ENCODE measurements at places on chromosomes 16 and 17.
A peak's percentile ranks its signal among the peaks of the same experiment; 100 is the strongest.

DNA sequence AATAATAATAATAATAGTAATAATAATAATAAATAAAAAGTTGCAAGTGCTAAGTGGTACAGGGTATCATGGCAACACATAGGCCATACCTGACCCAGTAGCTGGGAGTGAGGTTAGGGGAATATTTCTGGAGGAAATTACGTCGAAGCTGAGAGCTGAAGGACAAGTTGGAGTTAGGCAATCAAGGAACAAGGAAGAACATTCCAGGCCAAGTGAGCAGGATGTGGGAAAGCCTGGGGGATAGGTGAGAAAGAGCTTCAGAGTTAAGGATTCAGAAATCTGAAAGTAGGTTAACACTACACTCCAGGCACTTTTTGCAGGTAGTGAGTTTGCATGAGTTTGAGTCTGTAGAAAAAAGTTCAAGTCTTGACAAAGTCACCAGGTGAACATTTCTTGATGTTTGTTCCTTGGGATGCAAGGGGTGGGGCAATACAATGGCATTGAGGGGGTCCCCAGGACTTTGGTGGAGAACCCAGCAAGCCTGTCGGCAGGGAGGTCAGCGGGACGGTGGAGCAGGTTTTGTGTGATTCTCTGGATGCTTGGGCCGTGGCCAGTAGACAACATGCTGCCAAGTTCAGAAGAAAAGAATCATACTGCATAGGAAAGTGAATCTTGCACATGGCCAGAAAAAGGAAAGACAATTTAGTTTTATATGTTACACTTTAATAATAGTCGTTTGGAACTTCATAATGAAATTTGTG, 27.7 kb upstream of the MPHOSPH6 start:
- DNase-seq: no peak

DNA sequence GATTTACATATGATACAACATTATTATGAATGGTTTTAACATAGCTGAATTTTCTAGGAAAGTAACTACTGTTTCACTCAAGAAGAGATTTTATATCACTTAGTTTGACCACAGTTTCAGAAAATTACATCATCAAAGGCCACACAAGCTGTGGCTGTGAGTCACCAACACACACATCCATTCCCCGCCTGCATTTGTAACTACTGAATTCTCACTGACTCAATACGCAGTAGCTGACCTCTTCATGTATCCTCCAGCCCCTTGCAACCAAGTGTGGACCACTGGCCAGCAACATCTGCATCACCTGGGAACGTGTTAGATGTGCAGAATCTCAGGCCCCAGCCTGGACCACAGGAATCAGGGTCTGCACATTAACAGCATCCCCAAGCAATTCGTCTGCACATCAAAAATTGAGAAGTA, 197.6 kb downstream of the XYLT1 start:
- no peak for DNase-seq

- DNase-seq: no peak
Measured at GRCh38 chr16:68263559-68264127, 683 bp upstream of the SLC7A6 start.

DNA sequence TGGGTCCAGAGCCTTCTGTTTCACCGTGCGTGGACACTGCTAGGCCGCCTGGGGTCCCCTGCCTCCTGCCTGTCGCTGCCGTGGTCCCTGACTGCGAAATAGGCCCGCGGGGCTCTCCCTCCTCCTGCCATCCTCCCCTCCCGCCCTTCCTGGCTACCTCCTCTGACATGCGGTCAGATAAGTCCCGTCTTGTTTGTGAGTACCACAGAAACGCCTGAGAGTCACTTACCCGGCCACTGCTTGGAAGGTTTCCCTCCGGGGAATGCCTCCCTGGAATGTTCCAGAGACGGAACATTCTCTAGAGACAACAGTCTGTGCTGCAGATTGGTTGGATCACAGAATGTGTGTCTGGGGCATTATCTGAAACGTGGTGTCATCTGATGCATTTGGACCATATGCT, 22.7 kb downstream of the CIBAR2 start:
- no peak for DNase-seq

DNA sequence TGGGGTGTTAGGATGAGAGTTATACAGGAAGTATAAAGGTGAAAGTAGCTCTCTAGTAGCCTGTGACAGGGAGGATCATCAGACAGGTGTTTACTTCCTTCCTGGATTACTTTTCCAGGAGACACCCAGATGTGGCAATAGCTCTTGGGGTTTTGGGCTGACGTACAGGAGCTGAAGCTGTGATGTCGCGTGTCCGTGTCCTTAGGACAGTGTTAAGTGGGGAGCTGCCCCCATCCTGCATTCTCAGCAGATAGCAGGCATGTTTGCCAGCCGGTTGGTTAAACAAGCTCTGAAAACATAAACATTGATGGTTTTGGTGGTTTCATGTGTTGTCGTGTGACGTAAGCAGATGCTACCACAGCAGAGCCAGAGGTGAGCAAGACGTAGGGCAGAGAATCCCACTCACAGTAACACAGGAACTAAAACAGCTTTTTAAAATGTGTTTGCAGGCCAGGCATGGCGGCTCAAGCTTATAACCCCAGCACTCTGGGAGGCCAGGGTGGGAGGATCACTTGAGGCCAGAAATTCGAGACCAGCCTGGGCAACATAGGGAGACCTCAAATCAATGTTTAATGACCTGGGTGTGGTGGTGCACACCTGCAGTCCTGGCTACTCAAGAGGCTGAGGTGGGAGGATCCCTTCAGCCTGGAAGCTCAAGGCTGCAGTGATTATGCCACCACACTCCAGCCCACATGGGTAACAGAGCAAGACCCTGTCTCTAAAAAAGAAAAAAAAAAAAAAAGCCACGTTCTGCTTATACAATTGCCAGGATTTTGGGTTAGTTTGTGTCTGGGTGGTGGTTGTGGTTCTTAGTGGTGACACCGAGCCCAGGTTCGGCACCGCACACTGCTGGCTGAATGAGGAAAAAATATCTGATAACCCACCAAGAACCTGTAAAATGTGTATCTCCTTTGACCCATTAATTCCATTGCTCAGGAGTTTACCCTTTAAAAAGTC, 18.2 kb upstream of the IL17C start:
- no peak for DNase-seq

GRCh38 chr16:31460582-31461002, 1.3 kb downstream of the ARMC5 start:
- DNase-seq: peak; percentile 2

DNA sequence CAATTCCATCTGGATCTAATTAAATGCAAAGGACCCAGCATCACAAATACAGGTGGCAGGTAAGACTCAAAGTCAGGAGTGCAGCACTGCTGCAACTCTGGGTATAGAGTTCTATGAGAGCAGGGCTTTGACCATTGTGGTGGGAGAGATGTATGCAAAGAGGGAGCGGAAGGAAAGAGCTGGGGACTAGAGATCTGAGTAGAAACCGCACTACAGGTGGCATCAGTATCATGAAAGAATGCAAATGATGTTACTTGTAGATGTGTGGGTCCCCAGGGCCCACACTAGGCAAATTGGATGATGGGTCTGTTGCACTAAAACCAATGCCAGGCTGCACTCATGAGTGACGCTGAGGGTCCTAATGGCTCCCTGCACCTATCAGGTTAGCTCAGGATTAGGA, 287.1 kb upstream of the ASIC2 start:
- DNase-seq: no peak

DNA sequence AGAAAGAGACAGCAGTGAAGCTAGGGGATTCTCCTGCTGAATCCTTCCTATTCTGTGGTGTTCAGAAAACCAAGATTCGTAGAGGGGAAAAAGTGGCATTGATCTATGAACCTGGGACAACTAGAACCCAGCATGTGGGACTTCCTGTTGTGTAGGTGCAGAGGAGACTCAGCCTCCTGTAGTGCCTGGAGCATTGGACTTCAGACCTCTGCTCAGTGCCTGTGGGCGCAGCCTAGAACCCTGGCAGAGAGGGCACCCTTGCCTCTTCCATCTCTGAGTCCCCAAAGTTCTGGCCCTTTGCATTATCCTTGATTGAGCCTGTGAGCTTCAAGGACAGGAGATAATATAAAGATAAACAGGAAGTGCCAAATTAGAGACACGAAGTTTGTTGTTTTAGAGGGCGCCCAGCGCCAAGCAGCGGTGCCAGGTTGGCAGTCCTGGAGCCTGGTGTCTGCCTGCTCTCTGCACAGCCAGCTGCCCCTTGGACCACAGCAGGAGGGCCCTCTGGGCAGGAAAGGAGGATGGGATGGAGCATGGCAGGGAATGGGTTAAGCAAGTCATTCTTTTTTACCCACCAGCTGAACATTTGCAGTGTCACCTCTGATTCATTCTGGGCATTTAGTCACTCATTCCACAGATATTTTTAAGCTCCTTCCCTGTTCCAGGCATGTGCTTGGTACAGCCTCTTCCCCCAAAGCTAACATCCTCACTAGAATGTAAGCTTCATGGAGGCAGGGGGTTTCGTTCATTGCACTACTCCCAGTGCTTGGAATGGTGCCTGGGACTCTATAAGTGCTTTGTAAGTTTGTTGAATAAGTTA, 11.9 kb upstream of the SP6 start:
- no peak for DNase-seq

DNA sequence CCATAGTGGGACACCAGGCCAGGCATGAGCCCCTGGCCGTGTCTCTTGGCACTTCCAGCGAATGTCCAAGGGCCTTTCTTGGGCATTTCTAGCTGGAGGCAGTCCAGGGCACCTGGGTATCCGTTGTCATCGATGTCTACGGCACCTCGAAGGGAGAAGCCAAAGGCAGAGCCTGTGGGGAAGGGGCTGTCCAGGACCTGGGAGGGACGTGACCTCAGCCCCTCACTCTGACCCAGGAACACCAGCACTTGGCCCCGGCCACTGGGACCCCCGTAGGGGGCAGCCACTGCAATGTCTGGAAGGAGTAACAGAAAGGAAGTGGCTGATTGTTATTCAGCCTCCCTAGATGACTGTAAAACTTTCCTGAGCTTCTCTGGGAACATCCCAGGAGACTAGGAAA, 8.7 kb downstream of the ITGA2B start:
- DNase-seq: no peak

DNA sequence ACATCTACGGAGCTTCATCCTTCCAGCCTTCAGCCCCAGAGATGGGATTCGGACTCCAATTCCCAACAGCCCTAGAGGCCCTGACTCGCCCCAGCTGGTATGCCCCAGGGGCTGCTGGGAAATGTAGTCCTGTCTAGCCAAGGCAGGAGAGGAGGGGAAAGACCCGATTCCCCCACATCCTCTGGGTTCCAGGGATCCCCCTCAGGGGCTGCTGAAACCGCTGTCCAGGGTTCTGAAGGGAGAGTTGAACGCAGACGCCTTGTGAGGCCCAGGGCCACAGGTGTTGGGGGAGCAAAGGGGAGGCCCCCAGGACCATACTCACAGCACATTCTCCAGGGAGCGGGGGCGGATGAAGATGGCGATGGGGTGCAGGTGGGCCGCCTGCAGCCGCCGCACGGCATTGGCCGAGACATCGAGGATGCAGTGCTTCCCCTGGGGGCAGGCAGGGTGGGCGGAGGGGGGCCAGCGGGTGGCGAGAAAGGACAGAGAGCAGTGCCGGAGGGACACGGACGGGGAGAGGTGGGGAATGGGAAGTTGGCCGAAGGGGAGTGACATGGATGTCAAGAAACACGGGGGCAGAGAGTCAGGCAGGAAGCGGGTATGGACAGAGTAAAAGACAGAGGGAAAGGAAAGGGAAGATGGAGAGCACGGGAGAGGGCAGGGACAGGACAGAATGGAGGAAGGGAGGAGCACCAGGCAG, 12.6 kb upstream of the ASGR1 start:
- peak; percentile 74 for DNase-seq

DNA sequence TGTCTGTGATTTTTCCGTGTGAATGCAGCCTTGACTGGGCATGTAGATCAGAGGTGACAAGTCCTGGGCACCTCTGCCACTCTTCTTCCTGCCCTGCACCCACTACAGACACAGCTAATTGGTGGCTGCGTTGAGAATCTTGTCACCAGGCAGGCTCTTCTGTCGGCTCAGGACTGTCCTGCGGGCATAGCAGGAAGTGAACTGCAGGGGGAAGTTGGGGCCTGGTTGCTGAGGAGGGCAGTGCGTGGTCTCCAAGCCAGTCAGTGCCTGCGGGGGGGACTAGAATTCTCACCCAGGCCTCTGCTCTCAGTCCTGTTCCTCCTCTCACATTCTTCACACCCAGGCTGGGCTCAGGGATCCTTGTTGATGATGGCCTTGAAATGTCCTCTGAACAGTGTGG, 50.5 kb downstream of the JPH3 start:
- DNase-seq: no peak

GRCh38 chr17:62093188-62094155, 28.4 kb upstream of the MED13 start:
- DNase-seq: no peak

- no peak for DNase-seq
Measured at GRCh38 chr17:68909066-68909465, 46.1 kb downstream of the ABCA8 start.

DNA sequence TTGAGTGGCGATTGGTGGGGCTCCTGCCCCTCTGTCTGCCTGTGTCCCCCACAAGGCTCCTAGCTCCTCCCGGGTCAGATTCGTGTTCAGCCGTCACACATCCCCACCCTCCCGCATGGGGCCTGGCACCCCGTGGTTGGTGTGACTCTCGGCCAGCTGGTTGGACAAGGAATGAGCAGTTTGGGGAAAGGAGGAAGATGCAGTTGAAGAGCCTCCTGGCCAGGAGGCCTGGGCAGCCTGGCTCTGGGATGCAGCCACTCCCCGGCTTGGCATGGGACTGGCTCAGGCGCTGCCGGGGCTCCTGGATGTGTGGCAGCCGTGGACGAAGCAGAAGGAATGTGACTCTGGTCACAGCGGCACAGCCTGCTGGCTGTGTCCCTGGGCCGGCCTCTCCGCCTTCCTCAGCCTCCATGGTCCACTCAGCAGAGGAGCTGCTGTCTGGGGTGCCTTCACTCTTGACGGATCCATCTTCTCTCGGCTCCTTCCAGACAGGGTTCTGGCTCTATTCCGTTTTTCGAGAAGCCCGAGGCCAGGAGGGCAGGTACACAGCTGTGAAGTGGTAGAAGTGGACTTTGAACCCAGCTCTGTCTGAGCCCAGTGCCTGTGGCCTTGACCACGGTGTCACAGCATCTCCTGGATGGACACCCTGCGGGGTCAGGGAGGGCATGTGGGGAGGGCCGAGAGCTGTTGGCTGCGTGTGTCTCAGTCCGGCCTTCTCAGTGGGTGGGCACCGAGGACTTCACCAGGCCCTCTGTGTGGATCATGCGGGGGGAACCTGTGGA, 2.1 kb downstream of the TRAF7 start:
- DNase-seq: no peak

DNA sequence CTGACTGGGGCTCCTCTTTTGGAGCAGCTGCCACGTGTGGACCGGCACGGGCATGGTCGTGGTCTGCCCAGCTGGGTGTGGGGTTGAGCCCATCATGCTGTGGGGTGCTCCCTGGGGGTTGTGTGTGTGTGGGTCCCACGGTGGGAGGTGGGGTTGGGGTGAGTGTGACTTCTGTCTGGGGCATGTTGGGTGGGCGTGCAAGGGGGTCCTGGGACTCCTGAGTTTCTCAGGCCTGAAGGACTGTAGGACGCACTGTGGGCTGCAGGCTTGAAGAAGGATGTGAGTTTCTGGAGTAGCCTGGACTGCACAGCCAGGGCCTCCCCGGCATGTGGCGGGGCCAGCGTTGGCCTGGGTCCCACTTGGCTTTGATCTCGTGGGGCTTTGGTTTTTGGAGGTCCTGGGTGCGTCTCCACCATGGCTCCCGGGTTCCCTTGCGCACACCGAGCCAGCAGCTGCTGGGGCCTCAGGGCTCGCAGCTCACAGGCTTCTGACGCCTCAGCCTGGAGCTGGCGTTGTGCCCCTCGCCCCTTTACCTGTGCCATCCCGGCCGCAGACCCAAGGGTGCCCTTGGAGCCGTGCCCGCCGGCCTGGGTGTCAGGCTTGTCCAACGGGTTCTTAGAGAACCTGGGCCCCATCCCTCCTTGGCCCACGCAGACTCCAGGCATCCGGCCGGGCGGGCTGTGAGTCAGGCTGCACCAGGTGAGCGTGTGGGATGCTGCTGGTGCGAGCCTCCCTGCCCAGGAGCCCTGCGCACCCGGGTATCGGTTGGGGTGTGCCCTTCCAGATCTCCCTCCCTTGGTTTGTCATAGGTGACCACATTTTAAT, 34.4 kb upstream of the ZNF750 start:
- no peak for DNase-seq
